Stimulated activated naive CD4-positive, alpha-beta T cell treated with Interleukin-2 at 50 U/mL for 16 hours (primary cell): ENCODE measurements at places on chromosomes 11 and 22.

DNA sequence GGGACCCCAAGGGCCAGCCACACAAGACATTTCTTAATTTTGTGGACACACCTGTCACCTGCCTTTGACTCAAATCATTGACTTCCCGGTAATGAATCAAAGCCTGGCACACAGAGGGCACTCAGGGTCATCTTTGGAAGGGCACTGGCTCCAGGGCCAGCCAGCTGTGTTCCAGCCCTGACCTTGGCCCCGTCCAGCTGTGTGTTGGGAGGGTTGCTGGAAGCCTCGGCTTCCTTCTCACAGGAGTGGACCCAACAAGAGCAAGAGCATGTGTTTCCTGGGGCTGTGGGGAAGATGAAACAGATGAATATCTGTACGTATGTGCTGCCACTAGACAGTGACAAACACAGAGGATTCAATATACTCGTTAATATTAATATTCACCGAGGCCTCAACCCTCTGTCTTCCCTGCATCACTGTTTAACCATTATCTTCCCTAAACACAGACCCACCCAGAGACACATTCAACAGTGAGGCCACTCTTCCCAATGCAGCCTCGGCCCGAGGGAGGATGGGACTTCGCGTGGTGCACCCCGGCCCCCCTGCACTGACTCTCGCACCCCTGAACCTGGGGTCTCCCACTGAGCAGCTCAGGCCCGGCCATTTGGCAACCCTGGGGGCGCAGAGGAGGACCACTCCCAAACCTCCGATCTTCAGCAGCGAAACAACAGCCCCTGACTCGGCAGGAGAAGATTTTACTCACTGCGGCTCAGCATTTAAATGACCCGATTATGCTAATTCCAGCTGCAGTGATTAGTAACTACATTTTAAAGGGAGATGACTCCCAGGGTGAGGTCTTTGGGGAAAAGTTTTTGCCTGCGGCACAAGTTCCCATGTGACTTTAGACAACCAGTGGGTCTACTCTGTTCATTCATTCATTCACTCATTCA is 45.7 kb downstream of the PHF21B start:
- no peak for DNase-seq

DNA sequence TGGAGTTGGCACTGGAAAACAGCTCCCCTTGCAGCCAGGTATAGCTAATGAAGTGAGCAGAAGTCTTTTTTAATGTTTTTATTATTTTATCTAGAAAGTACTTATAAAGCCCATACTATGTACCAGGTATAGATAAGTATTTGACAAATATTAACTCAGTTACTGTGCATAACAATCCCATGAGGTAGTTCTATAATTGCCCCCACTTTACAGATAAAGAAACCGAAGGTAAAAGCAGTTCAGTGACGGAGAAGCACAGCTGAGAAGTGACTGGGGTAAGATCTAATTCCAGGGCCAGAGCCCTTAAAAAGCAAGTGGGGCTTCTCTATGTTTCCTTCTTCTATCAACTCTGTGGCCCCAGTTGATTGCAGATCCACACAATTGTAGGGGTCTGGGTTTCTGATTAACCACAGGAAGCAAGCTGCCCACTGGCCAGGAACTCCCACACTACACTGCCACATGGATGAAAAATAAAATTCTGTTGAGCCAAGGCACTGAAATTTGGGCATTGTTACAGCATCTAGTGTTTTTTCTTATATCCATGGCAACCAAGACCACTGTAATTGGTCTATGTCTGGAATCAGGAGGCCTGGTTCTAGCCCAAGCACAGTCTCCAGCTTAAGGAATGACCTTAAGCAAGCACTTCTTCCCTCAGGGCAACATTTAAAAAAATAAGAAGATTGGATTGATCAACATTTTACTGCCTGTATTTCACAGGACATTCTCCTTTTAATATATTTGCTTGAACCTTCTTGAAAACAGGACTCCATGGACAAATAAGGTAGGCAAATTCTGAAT is 55.3 kb upstream of the TEAD1 start:
- no peak for DNase-seq

DNA sequence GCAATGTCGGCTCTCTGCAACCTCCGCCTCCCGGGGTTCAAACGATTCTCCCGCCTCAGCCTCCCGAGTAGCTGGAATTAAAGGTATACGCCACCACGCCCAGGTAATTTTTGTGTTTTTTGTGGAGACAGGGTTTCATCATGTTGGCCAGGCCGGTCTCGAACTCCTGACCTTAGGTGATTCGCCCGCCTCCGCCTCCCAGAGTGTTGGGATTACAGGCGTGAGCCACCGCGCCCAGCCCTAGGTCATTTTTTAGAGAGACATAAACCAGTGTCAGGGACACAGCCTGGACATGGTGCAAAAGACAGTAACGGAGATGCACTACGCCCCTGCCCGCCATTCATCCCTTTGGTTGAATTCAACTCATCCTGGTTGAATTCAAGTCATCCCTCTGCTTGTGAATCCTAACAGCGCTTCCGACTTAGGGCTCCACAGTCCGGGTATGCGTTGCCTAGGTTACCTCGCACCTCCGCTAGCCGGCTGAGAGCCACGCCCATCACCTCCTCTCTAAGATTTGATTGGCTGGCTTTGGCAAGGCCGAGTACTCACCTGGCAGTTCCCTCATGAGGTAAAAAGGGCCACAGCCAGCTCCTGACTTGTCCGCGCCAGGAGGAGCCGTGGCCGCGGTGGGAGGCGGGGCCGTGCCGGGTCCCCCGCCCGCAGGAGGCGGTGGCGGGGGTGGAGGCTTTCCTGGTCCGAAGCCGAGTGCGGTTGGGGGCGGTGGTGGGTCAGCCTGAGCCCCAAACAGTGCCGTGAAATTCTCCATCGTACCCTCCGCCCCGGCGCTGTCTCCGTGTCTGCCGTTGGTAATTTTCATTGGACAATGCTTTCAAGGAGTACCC is at the start of gene MED19:
Gene MED19 (minus strand): TSS at position 802 of the 842 bp plus-strand sequence. CDS start 36 bp downstream, at position 766.
- peak; percentile 78 for DNase-seq

DNA sequence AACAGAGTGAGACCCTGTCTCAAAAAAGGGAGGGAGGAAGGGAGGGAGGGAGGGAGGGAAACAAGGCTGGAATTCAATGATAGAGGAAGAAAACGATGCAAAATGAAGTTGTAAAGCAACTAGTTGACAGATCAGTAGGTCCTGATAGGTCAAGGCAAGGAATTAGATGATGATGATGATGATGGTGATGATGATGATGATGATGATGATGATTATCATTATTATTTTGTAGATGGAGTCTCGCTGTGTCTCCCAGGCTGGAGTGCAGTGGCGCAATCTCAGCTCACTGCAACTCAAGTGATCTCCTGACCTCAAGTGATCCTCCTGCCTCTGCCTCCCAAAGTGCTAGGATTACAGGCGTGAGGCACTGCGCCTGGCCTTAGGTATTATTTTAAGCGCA is 11.3 kb upstream of the L3MBTL2 start:
- no peak for DNase-seq
